ENCODE measurements at places on chromosomes 2 and 18. TPM values are rescaled to one million over a fixed set of nuclear protein-coding genes. Genes with fewer than 3 reads are reported as not detected.

GRCh38 chr18:3269241-3269913 is 7.4 kb downstream of the MYL12B start:
- no peak for DNase-seq

DNA sequence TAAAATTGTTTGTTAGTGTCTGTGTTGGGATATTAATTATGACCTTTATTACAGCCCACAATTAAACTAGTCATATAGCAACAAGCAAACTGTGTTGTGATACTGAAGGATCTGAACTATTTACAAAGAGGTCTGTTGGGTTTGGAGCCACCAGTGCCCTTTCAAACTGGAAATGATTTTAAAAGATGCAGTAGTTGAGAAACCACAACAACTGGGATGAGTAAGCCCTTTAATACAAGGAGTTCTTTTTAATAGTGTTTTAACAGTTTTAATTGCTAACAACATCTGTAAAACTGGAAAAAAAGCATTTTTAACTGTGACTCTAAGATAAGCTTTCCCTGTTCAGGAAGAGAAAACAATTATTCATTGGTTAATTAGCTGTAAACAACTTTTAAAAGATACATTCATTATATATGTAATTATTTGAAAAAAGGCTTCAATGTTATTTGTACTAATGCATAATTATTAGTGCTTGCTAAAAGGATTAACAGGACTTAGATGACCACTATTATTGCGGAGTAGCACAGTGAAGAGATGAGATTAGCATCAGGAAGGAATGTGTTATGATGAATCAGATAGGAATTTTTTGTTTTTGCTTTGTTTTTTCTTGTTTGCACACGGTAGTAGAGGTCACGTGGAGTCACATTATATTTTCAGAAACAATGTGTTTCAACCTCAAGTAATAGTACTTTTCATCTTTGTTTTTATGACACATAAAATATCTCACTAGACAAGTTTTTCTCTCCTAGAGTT is 392.7 kb upstream of the FANCL start:
- peak; percentile 16 for DNase-seq

IL1F10 gene
- total RNA-seq = not detected

GRCh38 chr2:38806015-38806732 is 28.2 kb downstream of the GEMIN6 start:
- DNase-seq = no peak

UGT1A3 gene
- not detected for total RNA-seq

GRCh38 chr2:235366807-235367206 is 127.0 kb upstream of the AGAP1 start:
- no peak for DNase-seq

DNA sequence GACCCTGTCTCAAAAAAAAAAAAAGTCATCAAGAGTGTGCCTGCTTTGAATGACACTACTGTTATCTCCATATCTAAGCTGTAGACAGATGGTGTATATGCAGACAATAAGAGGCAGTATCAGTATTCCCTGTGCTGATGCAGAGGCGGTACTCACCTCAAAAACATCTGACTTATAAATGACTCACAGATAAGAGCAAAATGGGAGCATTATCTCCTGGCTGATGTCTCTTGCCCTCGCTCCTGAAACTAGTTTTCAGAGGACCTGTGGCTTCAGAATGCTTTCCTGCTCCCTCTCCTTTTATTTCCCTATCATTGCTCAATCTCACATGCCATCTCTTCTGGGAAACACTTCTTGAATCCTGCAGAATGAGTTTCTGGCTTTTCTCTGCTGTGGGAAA is 289.6 kb downstream of the PTPRM start:
- no peak for DNase-seq

GRCh38 chr2:239715202-239715601 is 309.9 kb downstream of the NDUFA10 start:
- no peak for DNase-seq

DNA sequence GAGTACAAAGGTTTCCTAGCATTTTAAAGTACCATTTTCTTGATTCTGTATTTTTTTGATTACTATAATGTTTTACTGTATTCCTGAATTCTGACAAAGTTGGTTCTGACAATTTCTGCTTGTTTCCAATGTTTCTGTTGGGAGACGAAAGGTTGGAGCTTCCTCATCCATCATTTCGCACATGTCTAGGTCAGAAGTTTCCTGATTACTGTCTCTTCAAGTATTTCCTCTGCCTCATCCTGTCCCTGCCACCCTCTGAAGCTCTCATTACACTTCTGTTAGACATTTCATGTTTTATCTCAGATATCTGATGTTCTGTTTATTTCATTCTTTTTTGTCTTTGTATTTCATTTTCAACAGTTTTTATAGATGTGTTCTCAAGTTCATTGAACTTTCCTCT is 895.8 kb downstream of the TSN start:
- no peak for DNase-seq

TEKT4 gene
- total RNA-seq = not detected

ASB1 gene
- 13.7 TPM for total RNA-seq

GRCh38 chr2:37746883-37747282 is 75.4 kb upstream of the CDC42EP3 start:
- DNase-seq = no peak

ELP2 gene
- total RNA-seq = 75.7 TPM

GRCh38 chr18:8673256-8674209 is 31.8 kb upstream of the MTCL1 start:
- no peak for DNase-seq

DNA sequence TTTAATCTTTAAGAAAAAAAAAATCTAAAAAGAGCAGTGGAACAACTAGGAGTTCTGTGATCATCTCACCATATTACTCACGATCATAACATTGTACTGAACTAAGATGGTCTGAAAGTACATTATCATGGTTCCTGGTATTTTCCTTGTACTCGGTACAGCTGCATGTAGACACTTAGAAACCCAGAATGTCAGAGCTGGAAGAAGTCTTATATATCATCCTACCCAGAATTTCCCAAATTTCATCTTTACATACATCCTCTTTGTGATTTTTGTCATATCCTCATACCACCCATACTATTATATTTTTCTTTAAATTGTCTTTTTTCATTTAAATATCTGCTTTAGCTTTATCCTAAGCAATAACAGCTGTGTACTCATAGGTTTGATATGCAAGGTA is 12.4 kb upstream of the ST3GAL5 start:
- no peak for DNase-seq

GRCh38 chr2:184047536-184047935 is 550.8 kb upstream of the ZNF804A start:
- no peak for DNase-seq

DNA sequence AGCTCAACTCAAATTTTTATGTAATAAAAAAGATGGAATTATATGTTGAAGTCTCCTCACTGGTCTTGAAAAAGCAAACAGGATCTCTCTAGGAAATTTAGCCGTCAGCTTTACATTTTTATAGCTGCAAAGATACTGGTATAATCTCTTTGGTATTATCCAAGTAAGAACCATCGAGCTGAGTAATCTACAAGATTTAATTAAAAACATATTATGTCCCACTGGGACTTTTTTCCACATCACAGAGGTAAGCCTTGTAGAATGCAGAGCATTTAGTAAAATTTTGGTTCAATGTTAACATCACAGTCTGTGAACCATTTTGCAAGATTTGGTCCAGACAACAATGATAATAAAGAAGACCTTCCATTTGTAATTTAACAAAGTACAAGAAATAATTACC is 162.6 kb upstream of the SLC39A10 start:
- no peak for DNase-seq

MOGAT1 gene
- not detected for total RNA-seq

MC2R gene
- total RNA-seq = not detected

ZFAND2B gene
- 87.8 TPM for total RNA-seq

GRCh38 chr2:172461591-172462372 is 34.4 kb downstream of the ITGA6 start:
- peak; percentile 70 for DNase-seq

TRIM43 gene
- not detected for total RNA-seq

UGT1A4 gene
- total RNA-seq = not detected

GRCh38 chr2:206064077-206064476 is 21.9 kb downstream of the INO80D start:
- DNase-seq = no peak

GRCh38 chr2:187853381-187853791 is 299.2 kb upstream of the TFPI start:
- no peak for DNase-seq

GRCh38 chr2:233460726-233461441 is 105.7 kb downstream of the USP40 start:
- no peak for DNase-seq

DNA sequence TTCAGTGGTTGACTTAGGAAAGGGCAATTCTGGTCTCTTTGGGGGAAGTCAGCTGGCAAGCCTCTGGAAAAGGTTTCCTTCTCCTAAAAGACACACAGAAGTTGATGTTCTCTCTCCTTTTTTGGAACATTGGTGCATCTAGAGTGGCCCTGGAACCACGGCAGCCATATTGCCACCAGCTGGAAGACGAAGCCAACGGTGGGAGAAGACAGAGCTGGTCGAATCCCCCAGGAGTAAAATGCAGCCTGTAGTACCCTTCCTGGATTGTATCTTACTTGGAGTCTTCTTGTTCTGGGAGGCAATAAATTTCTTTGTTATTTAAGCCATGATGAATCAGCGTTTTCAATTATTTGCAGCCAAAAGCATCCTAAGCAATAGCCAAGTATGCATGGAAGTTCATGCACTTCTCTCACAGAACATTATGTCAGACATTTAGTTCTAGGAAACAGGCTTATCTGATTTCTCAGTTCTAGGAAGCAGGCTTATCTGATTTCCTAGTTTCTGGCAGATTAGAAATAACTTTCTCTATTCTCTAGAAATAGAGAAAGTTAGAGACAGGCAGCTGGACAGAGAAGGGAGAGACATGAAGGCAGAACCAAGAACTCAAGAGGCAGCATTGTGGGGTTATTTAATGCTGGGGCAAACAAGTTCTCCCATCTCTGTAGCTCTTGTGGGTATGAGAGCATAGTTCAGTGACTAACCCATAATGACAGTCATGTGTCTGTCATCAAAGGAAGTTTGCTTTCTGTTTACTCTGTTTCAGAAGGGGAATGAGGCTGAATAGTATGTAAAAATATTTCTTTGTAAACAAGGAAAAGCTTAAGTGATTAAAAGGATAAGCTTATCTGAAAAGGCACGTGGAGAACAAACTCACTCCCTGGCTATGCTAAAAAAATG is 40.5 kb upstream of the NABP1 start:
- no peak for DNase-seq

TUBA4B gene
- not detected for total RNA-seq

C18orf54 gene
- total RNA-seq = 1.6 TPM

- no peak for DNase-seq
These were observed 310.3 kb upstream of the DLGAP1 start for GRCh38 chr18:4765401-4765800.

GRCh38 chr2:240374085-240374907 is 61.2 kb upstream of the GPC1 start:
- DNase-seq = no peak

DNA sequence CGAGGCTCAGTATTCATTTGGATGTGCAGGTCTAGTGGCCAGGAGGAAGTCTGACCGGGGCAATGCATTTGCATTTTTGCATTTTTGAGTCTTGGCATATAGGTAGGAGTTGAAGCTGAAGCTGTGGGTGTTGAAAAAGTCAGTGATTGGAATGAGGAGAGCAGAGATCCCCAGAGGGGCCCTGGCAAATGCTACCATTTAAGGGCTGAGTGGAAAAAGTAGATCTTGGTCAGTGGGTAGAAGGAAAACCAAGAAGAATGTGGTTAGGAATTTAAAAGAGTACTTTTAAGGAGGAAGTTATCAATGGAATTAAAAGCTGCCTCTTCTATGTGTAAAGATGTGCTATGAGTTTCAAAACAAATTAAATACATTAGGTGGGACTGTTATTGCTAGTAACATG is 143.0 kb downstream of the ZEB2 start:
- no peak for DNase-seq

RAB17 gene
- not detected for total RNA-seq

DNA sequence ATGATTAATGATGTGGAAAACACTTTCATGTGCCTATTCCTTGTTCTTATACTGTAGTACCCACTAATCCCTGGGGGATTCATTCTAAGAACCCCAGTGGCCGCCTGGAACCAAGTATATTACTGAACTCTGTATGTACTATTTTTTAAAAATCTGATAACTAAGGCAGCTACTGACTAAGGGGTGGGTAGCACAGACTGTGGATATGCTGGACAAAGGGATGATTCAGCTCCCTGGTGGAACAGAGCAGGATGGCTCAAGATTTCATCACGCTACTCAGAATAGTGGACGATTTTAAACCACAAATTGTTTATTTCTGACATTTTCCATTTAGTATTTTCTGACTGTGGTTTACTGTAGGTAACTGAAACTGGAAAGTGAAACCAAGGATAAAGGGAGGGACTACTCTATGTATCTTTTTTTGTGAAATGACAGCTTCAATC is 41.8 kb upstream of the CDC42EP3 start:
- peak; percentile 32 for DNase-seq

DNA sequence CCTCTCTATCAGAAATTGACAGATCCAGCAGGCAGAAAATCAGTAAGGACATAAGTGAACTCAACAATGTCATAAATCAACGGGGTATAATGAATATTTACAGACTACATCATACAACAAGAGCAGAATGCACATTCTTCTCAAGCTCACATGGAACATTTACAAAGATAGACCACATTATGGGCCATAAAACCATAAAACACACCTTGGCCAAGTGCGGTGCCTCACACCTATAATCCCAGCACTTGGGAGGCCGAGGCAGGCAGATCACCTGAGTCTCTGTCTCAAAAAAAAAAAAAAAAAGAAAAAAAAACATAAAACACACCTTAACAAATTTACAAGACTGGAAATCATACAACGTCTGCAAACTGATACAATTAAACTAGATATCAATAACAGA is 36.7 kb downstream of the FBXO15 start:
- no peak for DNase-seq

OR6B3 gene
- not detected for total RNA-seq

- DNase-seq = no peak
These were observed 36.8 kb downstream of the PDIA6 start for GRCh38 chr2:10775831-10776230.

GRCh38 chr2:223538920-223539440 is 63.2 kb downstream of the SCG2 start:
- no peak for DNase-seq

- no peak for DNase-seq
These were observed 184.7 kb upstream of the DLGAP1 start for GRCh38 chr18:4639628-4640310.

- no peak for DNase-seq
These were observed 787.9 kb upstream of the RAB6C start for GRCh38 chr2:129191530-129191929.

HOXD1 gene
- total RNA-seq = not detected

GRCh38 chr2:26932974-26933373 is 37.5 kb upstream of the MAPRE3 start:
- no peak for DNase-seq

GRCh38 chr2:180449171-180449915 is 442.2 kb upstream of the CWC22 start:
- DNase-seq = no peak

MARCO gene
- under 0.01 TPM for total RNA-seq

All from hematopoietic multipotent progenitor cell (in vitro differentiated cells).